Epithelial cell of proximal tubule (primary cell): ENCODE measurements at places on chromosomes 4 and X.

DNA sequence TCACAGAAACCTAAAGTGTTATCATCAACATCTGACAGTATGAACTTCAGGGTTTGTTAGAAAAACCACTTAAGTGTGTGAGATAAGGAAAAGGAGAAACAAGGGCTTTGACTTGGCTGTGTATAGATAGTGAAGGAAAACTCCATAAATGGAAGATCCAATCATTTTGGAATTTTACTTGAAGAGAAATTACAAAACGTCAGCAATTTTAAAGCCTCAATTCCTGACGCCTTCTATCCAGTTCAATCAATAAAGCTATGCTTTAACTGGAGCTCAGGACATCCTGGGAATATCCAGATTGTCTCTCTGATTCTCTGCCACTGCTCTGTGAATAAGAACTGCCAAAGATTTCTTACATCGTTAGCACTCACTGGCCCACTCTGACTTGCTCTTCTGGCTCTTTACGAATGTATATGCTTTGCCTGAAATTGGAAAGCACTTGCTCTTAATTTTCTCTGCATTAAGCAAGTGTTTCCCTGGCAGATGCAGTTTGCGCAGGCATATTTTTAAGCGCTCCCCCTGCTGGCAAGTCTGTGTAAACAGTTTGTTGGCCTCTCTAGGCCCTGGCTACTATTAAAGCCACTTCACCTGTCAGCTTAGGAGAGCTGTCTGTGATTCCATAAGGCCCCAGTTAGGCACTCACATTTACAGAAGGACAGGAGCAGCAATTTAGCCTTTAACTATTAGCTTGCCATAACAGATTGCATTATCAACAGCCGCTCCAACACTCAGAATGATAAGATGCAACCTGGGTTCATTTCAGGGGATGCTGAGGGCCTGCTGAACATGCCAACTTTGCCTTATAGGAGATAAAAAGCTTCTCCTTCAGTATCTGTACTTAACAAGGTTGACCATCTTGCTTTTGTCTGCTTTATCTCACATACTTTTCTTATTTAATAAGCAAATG, 251.4 kb upstream of the DDX53 start:
- DNase-seq: no peak

- DNase-seq: no peak
Observed at GRCh38 chrX:151692825-151693224, 2.4 kb upstream of the PRRG3 start.

GRCh38 chr4:179747218-179747910, 2305.1 kb upstream of the AGA start:
- no peak for DNase-seq

- no peak for DNase-seq
Observed at GRCh38 chr4:48290146-48290772, 20.6 kb upstream of the TEC start.

DNA sequence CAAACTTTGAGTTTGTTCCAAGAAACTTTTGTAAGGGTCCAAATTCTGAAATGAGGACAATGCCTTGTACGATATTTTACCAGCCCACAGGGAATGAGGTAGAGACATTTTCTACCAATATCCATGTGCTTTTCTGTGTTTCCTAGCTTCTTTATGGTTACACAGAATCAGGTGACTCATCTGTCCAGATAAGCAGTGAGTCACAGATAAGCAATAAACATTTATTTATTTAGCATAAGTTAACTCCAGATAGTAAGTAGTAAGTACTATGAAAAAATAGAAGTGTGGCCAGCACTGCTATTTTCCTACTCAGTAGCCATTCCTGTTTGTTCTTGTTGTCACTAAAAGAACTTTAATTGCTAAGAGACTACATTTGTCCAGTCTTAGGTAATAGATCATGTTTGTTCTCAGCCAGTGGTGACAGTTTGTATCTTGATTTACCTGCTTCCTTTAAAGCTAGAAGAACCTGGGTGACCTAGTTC, 7.4 kb downstream of the AFF1 start:
- DNase-seq: no peak

GRCh38 chrX:10062980-10063379, 93.8 kb upstream of the CLCN4 start:
- no peak for DNase-seq

- no peak for DNase-seq
Observed at GRCh38 chr4:183588169-183588675, 70.8 kb downstream of the RWDD4 start.

DNA sequence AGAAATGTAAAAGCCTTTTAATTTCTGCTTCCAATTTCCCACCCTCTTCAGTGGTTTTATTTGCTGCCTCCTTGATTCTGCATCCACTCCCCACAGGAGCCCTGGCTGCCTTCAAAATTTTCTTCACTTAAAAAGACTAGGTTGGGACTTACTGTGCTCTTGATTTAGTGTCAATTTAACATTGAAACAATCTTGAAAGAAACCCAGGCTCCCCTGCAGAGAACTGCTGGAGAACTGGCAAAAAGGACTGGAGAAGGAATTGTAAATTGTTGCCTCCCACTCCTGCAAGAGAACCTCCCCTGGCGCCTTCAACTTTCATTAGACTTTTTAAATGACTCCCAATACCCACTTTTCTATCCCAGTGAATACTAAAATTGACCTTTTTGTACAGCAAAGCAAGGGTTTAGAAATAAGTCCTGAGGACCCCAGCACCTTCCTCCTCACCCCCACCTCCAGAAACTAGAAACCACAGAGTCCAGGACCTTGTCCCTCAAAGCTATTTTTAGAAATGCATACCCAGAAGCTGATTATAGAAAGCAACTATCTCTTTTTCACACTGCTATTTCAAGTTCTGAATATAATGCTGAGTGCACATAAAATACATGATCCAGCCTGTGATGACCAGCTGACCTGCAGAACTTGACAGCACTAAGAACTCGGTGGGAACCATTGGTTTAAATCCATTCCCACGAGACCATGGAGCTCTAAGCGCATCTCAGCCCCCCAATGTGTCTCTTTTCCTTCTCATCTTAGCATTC, 155.5 kb downstream of the INPP4B start:
- DNase-seq: no peak

DNA sequence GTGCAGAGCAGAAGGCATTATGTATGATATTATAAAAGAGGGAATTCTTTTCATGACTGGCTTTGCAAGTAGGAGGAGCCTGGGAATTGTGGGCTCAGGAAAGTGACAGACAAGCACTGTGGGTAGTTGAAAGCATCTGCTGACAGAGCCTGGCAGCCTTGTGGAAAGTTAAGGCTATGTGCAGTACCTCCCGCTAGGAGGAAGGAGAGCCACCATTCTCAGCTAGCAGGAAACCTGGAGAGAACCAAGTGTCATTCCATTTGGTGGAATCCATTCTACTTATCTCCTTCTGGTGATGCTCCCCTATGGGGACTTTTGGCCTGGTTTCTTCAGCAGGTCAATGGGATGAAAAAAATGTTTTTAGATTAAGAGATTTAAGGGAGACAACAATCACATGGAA, 81.8 kb downstream of the ASB9 start:
- DNase-seq: no peak

DNA sequence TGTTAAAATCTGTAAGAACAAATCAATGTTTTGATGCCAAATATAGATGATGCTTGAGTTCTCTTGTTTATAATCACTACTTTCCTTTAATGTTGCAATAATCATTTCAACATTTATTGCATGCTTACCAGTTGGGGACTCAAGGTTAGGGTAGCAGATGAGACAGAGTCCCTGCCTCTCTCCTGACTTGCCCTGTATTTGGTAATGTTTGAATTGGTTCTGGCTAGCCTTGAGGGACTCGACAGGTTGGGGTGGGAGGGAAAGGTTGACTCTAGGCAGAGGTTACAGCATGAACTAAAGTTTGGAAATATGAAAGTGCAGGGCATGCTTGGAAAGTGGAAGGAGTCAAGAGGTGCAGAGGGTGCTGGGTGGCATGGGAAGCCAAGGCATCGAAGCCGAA, 2.0 kb downstream of the SEC24B start:
- no peak for DNase-seq

GRCh38 chrX:17839269-17839668, 21.8 kb downstream of the RAI2 start:
- no peak for DNase-seq

- no peak for DNase-seq
Observed at GRCh38 chr4:143362349-143363046, 25.8 kb downstream of the GAB1 start.

GRCh38 chr4:94534401-94535312, 82.9 kb downstream of the PDLIM5 start:
- DNase-seq: no peak

- DNase-seq: no peak
Observed at GRCh38 chr4:72670521-72670920, 101.5 kb upstream of the ADAMTS3 start.

DNA sequence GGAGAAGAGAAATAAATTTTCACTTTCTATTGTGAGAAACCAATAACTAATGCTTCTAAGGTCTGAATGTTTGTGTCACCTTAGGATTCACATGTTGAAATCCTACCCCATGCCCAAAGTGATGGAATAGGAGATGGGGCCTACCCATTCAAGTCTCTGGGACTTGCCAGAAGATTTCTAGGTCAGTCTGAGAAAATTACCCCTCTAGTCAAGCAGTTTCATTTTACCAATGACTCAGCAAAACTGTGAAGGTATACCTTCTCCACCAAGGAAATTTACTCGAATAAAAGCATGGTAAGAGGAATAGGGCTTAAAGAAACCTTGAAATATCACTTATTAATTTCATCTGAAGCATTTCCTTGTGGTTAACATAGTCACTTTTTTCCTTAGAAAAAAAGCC, 23.5 kb upstream of the PAPSS1 start:
- DNase-seq: no peak

- DNase-seq: no peak
Observed at GRCh38 chr4:63901304-63901703, 507.9 kb downstream of the TECRL start.

DNA sequence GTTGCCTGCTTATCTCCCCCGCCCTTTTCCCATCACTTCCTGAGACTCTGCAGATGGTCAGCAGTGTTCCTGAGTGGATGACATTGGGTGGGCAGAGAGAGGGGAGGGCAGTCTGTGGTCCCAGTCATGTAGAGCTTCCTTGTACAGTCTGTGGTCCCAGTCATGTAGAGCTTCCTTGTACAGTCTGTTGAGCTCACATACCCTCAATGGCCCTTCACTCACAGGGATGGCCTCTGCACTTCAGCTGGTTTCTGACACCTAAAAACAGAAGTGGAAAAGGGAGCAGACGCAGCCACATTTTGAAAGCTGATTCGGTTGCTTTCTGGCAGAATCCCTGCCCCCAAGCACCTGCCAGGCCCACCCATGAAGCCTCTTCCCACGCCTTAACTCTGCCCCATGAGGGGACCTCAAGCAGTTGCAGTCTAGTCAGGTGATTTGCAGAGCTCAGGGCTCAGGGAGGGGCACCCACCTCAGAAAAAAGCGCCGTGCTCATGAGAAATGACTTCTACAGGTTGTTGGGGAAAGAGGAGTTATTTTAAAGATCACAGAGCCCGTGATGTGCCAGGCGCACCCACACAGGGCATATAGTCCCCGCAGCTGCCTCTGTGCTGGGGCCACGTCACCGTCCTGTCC, 3.6 kb upstream of the TMEM271 start:
- no peak for DNase-seq

- no peak for DNase-seq
Observed at GRCh38 chrX:152343306-152343705, 107.8 kb downstream of the GABRA3 start.

DNA sequence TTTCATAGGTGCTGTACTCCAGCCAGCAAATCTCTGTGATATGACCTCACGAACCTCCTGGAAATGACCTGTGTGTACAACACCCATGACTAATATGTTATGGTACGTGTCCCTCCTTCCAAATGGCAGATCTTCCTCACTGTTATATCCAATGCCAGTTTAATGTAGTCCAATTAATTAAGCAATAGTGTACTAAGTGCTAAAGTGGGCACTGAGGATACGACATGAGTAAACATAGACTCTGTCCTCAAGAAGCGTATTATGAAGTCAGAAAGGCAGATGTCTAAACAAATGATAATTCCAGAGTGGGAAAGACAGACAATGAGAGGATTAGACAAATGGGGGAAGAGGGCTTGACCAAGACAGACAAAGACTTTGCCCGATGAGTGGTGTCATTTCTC, 33.9 kb downstream of the GPRIN3 start:
- DNase-seq: no peak

- no peak for DNase-seq
Observed at GRCh38 chr4:147984065-147984777, 252.3 kb downstream of the ARHGAP10 start.

- DNase-seq: no peak
Observed at GRCh38 chr4:57037982-57038604, 59.4 kb downstream of the POLR2B start.

DNA sequence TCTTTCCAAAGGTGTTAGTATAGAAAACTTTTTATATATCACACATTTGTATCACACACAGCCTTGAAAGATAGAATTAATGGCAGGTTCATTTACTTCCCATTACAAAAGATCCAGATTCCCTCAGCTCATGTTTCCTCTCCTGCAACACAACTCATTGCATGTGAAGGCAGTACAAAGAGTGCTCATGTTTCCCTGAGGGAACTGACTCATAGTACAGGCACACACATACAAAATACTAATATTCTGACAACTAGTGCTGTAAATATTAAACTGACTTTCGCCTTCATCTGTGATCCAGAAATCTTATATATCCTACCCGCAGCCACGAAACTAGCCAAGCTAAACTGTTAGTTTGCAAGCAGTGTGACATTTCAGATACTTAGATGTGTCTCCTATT, 819.8 kb upstream of the PCDH7 start:
- no peak for DNase-seq

- DNase-seq: no peak
Observed at GRCh38 chr4:138555108-138555507, 313.0 kb upstream of the SLC7A11 start.

- no peak for DNase-seq
Observed at GRCh38 chrX:129831091-129831885, 12.4 kb downstream of the ZDHHC9 start.
